ENCODE measurements at places on chromosomes 6 and 20. TPM values are rescaled to one million over a fixed set of nuclear protein-coding genes. Genes with fewer than 3 reads are reported as not detected.

The WFDC5 gene
- not detected for polyA plus RNA-seq

The ABT1 gene
- 10.2 TPM for polyA plus RNA-seq

DNA sequence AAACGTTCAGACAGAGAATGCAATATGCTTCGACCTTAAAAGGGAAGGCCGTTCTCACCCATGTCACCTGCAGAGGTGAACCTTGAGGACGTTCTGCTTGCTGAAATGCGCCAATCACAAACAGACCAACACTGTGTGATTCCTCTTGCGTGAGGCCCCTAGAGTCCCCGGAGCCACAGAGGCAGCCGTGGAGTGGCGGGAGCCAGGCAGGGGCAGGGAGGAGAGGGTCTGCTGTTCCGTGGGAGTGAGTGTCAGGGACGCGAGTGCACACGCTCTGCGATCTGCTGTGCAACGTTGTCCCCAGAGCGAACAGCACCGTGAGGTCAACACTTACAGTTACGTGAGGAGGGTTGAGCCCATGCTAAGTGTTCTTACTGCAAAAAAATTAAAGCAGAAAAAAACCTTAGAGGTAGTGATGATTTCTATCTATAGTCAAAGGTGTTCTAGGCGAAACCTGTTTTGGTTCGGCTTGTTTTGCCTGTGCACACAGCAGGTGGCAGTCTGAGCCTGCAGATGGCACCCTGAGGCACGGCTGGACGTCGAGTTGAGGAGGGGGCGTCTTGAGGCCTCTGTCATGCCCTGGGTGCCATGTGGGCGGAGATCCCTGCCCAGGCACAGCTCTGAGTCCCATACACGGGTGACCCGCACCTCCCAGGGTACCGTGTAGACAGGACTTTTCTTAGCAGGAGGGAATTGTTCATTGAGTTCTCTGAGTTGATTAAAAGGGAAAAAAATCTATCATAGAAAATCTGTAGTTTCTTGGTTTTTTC is 71.7 kb upstream of the FRMD1 start:
- no peak overlapping the region for H3K27ac ChIP-seq
- no peaks in the 10 kb centered on the region for H3K36me3 ChIP-seq
- H3K4me3 ChIP-seq = no peak overlapping the region
- H3K4me1 ChIP-seq = no peaks in the 10 kb centered on the region
- peak; percentile 31 for DNase-seq

DNA sequence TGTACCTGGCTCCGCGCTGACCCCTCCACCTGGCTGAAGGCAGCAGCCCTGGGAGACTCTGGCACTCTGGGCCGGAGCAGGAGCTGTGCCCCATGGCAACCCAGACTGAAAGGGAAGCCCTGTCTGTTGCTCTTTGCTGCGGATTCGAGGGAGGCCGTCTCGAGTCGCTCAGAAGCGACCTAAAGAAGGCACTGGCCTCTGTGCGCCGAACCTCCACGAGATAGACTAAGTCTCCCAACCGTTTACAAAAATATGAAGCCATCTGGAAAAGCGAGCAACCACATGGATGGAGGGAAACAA is 10.5 kb upstream of the TBX18 start:
- peak overlapping the region; percentile 48 for H3K4me3 ChIP-seq
- no peaks in the 10 kb centered on the region for H3K4me1 ChIP-seq

GRCh38 chr6:36683145-36683655 is 4.7 kb downstream of the CDKN1A start:
- H3K27me3 ChIP-seq = no peaks in the 10 kb centered on the region
- H3K4me1 ChIP-seq = peaks cover 6% of the 10 kb centered on the region
- H3K4me3 ChIP-seq = peak overlapping the region; percentile 7
- H3K36me3 ChIP-seq = peaks cover 7% of the 10 kb centered on the region
- DNase-seq = peak; percentile 63

Data from pancreas (tissue), 10 donors.